ENCODE measurements at places on chromosomes 5 and 9. TPM values are rescaled to one million over a fixed set of nuclear protein-coding genes. Genes with fewer than 3 reads are reported as not detected.

DNA sequence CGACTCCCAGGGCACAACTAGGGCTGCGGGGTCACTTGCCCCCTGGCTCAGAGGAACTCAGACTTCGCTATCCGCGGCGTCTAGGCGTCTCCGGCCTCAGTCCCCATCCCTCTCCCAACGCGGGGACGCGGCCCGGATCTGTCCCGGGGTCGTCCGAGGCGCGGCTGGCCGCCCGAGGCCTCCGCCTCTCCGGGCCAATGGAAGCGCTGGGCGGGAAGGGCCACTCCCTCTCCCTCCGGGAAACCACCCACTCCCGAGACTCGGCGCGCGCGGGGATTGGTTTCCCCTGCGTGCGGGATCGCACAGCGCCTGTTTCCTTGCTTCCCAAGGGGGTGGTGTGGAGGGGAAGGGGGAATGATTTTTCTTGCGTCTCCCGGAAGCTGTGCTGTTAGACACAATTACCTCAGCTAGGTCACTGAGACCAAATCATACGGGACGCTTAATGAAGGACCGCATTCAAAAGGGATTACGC lies 38.3 kb downstream of the NR2F1 start:
- no peak for DNase-seq

DNA sequence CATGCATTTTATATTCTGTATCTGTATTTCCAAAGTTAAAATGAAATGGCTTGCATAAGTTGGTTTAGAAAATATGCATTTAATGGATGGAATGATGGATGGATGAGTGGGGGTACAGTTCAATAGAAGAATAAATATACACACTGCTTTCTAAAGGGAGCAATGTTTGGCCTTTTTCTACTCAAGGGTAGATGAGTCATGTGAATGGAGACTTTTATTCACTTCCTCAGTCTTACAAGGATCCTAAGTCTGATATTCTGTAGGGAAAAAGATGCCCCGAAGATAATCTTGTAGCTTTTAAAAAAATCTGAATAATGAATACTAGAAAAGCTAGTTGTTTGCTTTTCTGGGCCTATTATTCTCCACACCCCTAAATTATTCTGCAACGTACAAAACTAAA lies 2112.1 kb downstream of the MAT2B start:
- no peak for DNase-seq

GRCh38 chr5:119368238-119368630 lies 12.4 kb downstream of the TNFAIP8 start:
- peak; percentile 43 for DNase-seq

GRCh38 chr9:37984672-37985611 lies 81.0 kb upstream of the SLC25A51 start:
- DNase-seq, result no peak

DNA sequence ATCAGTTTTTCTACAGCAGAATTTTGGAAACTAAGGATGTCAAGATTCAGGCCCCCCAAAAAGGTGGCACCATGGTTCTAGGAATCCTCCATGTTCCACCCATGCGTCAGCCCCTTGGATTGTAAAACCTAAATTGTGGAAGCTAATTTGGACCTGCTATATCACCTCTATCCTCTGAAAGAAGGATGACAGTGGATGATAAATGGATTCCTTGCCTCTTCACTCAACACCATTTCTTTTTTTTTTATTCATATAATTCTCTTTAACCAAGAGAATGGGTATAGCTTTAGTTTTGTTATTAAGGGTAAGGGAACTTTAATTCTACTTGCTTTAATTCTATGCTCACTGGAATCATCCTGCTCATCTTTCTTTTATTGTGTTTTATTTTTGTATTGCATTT lies 71.8 kb downstream of the GNAQ start:
- DNase-seq, result no peak

- no peak for DNase-seq
Measured at GRCh38 chr5:112159435-112159834, 259.6 kb downstream of the EPB41L4A start.

DNA sequence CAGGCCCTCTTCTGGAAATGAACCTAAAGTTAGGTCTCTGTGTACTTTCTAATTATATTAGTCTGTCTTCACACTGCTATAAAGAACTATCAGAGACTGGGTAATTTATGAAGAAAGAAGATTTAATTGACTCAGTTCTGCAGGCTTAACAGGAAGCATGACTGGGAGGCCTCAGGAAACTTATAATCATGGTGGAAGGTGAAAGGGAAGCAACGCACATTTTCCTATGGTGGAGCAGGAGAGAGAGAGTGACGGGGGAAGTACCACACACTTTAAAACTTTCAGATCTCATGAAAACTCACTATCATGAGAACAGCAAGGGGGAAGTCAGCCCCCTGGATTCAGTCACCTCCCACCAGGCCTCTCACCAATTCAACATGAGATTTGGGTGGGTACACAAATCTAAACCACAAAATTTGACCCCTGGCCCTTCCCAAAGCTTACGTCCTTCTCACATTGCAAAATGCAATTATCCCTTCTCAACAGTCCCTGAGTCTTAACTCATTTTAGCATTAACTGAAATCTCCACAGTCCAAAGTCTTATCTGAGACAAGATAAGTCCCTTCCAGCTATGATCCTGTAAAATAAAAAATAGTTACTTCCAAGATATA lies 40.7 kb downstream of the TRIP13 start:
- no peak for DNase-seq

DNA sequence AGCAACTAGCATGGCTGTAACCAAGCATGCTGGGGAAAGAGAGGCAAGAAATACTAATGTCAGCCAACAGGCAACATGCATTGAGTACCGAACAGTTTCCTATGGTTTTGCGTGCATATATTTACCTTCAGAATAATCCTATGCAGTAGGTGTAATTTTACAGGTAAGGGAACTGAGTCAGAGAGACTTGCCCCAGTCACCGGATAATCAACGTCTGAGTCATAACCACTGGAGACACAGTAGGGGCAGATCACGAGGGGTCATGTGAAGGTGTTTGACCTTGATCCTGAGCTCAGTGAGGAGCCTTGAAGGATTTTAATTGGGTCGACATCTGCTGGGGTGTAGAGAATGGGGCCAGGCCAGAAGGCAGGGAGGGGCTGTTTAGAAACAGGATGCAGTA lies 13.4 kb upstream of the TSC1 start:
- no peak for DNase-seq

DNA sequence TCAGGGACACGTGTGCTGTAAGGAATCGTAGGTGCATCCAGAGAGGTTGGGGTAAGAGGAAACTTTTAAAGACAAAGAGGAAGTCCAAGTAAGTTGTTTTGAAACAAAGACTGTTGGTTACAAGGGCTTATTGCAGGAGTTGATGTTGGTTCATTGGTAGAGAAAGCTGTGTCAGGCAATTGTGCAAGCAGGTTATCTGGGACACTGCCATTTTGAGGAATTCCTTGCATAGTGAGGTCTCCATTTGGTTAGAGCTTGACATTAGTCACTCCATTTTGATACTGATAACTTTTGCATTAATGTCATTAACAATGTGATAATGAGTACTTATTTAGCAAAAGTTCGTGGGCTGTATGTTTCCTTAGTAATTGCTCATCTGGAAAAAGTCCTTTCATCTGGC lies 24.9 kb downstream of the CNOT6 start:
- no peak for DNase-seq

- DNase-seq, result no peak
Measured at GRCh38 chr5:174295702-174296436, 250.4 kb downstream of the NSG2 start.

- DNase-seq, result no peak
Measured at GRCh38 chr5:54524082-54524481, 6.5 kb downstream of the SNX18 start.

DNA sequence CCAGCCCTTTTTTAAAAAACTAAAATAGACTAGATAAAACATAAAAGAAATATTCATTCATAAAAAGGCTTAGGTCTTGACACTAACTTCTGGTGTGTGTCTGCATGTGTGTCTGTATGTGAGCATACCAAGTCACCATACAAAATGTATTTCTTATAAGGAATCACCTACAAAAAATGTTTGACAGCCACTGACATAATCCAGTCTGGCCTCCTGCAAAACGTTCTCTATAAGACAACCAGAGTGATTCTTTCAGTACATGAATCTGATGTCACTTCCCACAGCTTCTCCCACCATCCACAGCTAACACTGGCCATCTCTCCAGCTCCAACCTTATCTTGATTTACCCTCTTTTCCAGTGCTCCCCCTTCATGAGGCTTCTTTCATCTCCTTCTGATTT lies 192.3 kb downstream of the TLE1 start:
- no peak for DNase-seq

GRCh38 chr5:134435560-134435959 lies 23.9 kb upstream of the CDKN2AIPNL start:
- no peak for DNase-seq

DNA sequence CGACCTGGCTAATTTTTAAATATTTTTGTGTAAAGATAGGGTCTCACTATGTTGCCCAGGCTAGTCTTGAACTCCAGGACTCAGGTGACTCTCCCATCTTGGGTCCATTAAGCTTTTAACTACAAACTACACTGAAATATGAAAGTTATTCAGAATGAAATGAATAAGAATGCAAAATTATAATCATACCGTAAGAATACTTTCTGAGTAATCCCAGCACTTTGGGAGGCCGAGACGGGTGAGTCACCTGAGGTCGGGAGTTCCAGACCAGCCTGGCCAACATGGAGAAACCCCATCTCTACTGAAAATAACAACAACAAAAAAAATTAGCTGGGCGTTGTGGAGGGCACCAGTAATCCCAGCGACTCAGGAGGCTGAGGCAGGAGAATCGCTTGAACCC lies 1.1 kb upstream of the ORM1 start:
- DNase-seq, result no peak

DNA sequence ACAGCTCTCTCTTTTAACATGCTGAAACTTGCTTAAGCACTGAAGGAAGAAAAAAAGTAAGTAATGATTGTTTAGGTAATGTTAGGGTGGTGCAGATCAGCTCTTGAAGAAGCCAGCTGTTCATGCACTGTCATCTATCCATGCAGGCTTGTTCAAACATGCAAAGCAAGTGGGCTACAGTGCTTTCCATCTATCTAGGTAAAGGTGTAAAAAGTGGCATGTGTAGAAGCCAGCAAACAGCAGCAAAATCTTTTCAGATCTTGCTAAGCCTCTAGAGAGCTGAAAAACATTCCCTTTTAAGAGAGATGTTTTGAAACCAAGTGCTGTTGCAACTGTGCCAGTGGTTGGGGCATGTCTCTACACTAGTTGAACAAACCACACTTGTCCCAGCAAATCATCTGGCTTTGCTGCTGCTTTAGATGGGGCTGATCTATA lies 214.4 kb downstream of the EFNA5 start:
- DNase-seq, result no peak

DNA sequence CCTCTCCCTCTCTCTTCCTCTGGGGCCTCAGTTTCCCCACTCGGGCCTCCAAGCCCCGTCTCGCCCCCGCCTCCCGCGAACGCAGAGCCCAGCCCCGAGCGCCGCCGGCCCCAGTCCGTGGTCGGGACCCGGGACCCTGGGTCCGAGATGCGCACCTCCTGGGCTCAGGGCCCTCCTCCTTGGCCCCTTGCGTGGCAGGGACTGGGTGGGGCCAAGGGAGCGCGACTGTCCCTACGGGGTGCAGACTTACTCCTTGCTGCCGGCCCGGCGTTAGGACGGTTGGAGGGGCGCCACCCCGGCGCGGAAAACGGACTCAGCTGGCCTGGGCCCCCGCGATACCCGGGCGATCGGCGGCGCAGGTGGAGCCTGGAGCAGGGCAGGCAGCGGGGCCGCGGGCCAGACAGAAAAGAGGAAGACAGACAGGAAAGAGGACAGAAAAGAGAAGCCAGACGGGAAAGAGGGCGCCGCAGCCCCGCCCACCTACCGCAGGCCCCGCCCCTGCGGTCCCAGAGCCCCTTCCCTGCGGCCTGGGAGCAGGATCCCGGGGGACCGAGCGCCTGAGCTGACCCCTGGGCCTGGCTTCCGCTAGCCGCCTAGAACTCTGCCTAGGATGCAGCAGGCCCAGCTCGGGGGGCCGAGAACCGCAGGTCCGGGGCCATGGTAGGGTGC lies at the start of gene GBGT1:
Gene GBGT1 (minus strand): TSS at position 411 of the 669 bp plus-strand sequence. CDS start 1,502 bp downstream, outside the sequence.
- DNase-seq, result peak; percentile 25

GRCh38 chr5:109762821-109763220 lies 73.1 kb downstream of the MAN2A1 start:
- no peak for DNase-seq

GRCh38 chr5:108356286-108356685 lies 25.6 kb downstream of the FBXL17 start:
- DNase-seq, result no peak

- no peak for DNase-seq
Measured at GRCh38 chr5:80884929-80885328, 75.2 kb upstream of the RASGRF2 start.

- no peak for DNase-seq
Measured at GRCh38 chr9:98536542-98537173, 172.1 kb downstream of the GABBR2 start.

DNA sequence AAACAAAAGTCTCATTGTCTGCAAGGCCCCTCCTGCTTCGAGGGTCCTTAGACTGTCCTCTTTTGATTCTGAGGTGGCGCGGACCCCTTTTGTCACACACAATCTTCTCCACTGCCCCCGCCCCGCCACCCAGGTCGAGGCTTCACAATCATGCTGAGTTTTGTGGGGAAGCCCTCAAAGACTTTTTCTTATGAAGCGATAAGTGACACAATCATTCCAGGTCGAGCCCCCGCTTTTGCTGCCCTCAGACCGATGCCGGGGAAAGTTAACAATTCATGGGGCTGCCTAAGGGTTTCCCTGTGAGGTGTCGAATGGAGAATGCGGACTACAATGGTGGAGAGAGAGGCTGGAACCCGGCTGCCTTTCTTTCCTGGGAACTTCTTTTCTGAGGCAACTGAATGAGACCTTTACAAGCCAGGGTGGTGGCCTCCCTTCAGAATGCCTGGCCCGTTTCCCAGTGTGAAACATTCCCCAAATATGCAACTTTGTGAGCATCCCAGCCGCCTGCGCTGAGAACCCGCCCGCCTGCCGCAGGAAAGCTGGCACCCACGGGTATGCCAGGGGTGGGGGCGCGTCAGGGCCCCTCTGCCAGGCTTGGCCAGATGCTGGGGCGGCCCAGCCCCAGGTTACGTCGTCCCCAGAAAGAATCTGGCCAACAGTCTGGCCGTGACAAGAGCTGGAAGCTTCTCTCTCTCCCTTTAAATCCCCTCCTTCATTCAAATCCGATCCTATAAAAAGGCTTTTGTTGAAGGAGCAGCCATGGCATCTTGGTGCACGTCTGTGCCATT lies 71.9 kb downstream of the MAP1B start:
- DNase-seq, result no peak

- DNase-seq, result no peak
Measured at GRCh38 chr9:17555362-17556054, 23.4 kb upstream of the SH3GL2 start.

DNA sequence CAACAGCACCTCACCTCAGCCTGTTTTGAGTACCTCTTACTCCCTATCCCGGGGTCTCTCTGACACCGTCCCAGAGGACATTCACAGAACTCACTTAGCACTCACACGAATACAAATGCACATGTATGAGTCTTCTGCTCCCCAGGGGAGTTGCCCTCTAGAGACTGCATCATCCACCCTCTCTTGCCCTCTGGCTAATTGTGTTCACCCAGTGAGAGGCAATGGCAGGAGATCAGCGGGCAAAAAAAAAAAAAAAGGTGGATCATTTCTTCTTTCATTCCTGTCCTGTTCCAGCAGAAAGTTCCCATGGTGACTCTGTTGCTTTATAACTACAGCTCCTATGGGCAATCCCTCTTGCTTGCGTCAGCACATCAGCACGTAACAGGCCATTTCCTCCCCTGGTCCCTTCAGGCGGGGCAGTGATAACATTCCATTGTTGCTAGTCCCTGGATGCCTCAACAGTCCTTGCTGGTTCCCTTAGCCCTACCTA lies 23.5 kb upstream of the SNX2 start:
- no peak for DNase-seq

Gene ITK
- total RNA-seq, result 289 TPM

Gene ROR2
- total RNA-seq, result not detected

Gene ARHGEF39
- total RNA-seq, result 0.08 TPM

Gene ZNF366
- 0.14 TPM for total RNA-seq

Gene PRRX2
- not detected for total RNA-seq

Gene PGGT1B
- 37.5 TPM for total RNA-seq

Gene TIMD4
- 1.6 TPM for total RNA-seq

Gene IFNA8
- total RNA-seq, result not detected

Data from CD4-positive, alpha-beta T cell (primary cell).